Naive thymus-derived CD4-positive, alpha-beta T cell (primary cell): ENCODE measurements at places on chromosomes 5 and 9.
A peak's percentile ranks its signal among the peaks of the same experiment; 100 is the strongest.

DNA sequence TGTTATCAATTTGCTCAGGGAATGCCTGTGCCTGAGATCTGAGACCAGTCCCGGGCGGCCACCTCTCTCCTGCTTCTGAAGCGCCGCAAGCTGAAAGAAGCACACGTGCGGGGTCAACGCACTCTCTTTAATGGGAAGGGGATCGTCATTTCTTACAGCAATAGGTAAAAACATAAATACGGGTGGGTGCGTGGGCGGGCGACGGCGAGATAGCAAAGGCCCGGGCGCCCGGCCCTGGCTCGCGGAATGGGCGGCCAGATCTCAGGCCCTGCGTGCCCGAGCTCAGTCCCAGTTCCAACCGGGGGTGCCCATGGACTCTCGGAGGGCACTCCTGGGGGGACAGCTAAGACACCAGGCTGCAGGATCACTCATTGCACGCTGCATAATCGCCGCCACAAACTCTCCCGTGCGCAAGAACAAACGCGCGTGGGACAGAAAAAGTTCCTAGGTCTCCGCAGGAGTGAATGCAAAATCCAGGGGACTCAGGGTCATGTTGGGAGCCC is 3.0 kb downstream of the NKX2-5 start:
- no peak for DNase-seq

DNA sequence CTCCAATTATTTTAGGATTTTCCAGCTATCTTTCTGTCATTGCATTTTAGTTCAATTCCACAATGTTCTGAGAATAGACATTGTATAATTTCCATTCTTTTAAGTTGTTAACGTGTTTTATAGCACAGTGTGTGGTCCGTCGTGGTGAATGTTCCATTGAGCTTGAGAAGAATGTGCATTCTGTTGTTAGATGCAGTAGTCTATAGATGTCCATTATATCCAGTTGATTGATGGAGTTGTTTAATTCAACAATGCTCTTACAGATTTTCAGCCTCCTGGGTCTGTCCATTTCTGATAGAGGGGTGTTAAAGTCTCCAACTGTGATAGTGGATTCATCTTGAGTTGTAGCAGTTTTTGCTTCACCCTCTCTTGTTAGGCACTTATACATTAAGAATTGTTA is 1587.7 kb upstream of the NUDT12 start:
- DNase-seq, result no peak

DNA sequence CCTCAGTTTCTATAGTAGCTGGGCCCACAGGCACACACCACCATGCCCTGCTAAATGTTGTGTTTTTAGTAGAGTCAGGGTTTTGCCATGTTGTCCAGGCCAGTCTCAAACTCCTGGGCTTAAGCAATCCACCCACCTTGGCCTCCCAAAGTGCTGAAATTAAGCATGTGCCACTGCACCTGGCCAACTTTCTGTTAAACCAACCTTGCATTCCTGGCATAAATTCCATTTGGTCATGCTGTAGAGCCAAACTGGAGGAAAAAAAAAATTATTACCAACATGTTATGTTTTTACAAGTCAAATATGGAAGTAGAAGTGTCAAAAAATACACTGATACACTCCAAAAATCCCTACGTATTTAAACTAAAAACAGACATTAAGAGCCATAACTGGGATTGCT is 54.1 kb downstream of the ERMP1 start:
- DNase-seq, result no peak

GRCh38 chr5:24854350-24854749 is 209.6 kb upstream of the CDH10 start:
- no peak for DNase-seq

DNA sequence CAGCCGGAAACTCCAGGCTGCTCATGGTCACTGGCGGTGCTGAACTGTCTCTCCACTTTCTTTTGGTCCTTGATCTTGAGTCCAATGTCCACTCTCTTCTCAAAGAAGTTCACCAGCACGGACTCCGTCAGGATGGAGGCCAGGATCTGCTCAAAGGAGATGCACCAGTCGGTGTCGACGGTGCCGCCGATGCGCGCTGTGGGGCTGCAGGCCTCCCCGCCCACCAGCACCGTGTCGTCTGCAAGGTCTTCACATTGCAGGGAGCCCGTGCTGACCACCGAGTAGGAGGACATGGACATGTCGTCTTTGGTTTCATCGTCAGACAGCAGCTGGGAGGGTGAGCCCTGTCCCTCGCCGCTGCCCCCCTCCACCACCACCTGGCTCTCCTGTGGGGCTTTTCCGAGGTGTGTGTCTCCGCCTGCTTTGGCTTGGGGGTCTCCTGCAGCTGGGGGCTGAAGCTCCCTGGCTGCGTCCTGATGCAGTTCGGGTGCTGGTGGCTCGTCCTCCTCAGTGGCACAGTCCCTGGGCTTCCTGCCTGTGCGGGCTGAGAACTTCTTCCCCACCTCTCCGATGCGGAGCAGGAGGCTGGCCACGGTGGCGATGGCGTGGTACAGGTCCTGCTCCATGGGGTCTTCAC is 5.0 kb upstream of the MRNIP start:
- no peak for DNase-seq

- DNase-seq, result peak; percentile 33
Measured at GRCh38 chr9:130042406-130042884, 544 bp downstream of the FNBP1 start.

- no peak for DNase-seq
Measured at GRCh38 chr9:133002147-133003070, 23.9 kb downstream of the GFI1B start.

DNA sequence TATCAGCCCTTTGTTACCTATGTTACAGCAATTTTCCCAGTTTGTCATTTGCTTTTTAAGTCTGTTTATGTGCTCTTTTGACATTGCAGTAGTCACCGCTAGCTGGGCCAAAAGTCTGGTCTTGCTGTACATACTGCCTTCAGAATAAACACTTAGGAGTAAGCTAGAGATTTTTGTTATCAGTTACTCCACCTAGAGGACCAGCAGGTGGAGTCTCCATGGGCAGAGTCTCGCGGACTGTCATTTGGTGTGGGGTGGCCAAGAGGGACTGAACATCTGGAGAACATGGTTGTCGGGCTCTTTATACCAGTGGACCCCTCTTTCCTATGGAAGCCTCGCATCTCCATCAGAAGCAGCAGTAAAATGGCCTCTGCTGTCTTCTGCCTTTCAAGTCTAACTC is 10.8 kb upstream of the MGAT1 start:
- DNase-seq, result no peak

DNA sequence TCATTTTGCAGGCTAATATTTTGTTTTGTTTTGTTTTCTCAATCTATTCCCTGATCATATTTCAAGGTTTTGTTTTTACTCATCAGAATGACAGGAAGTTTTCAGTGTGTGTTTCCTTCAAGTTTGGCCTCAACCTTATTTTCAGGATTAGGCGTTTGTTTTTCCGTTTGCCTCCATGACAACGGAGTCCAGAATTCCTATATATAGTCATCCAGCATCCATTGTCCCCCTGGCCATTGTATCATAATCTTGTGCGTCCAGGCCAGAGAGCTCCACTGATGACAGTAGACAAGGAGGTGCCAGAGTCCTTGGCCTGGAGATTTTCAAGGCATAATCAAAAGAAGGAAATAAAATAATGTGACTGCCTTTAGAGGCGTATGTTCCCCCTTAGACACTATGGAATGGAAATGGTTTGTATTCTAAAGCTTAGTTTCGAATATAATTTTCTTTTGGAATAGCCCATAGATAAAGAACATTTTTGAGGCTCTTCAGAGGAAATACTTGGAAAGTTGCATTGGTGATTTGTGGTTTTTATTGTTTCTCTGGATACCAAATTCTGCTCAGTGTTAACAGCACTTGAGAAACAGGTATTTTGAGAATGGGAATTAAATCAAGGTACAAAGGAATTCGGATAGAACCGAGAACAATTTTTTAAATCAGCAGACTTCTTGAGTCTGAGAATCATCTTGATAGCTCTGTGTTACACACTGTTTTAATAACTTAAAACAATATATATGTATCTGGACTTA is 99.8 kb downstream of the ZNF462 start:
- no peak for DNase-seq

DNA sequence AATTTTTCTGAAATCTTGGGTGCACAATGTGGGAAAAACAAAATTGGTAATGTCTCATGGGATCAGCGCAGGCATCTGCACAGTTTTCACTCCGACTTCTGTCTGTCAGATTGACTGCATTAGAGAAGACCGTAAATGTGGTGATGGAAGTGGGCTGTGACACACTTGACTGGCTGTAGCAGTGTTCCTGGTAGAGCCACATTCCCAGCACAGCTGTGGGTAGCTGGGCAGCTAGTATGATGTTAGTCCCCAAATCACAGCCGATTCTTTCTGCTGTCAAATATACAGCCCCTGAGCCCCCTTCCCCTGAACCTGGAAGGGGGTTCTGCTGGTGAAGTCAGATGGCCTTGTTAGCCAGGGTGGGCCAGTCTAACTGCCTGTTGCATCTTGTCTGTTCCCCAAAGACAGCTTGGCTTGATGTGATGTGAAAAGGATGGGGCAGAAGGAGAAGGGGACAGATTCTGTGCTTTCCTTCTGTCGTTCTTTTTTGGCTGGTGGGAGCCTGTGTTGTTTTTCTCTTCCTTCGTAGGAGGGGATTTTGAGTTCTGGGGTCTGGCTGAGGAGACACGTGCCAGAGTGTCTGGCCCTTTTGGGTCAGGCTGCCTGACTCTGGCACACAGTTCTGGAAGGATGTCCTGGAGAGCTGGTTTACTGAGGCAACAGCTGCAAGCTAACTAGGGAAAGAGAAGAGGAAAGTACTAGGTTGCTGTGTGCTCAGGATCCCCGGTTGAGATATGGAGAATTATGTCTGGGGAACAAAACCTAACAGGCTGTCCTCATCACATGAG is 66.4 kb upstream of the SPRY4 start:
- no peak for DNase-seq

DNA sequence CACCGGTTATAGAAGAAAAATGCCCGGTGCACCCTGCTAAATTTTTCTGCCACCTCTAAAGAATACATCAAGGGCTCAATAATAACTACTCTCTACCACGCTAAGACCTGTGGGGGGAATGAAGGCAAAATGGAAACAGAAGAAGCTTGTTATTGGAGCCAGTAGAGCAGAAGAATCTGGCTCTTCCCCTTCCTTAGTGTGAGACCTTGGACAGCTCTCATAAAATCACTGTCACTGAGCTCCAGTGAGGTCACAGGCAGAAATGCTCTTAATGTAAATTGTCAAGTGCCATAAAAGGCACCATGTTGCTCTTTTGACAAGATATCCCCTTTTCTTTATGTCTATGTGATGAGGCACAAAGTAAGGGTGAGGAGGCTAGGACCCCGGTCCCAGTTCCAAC is 74.4 kb downstream of the ASTN2 start:
- no peak for DNase-seq

- DNase-seq, result no peak
Measured at GRCh38 chr5:150607105-150607504, 33.4 kb upstream of the SYNPO start.

DNA sequence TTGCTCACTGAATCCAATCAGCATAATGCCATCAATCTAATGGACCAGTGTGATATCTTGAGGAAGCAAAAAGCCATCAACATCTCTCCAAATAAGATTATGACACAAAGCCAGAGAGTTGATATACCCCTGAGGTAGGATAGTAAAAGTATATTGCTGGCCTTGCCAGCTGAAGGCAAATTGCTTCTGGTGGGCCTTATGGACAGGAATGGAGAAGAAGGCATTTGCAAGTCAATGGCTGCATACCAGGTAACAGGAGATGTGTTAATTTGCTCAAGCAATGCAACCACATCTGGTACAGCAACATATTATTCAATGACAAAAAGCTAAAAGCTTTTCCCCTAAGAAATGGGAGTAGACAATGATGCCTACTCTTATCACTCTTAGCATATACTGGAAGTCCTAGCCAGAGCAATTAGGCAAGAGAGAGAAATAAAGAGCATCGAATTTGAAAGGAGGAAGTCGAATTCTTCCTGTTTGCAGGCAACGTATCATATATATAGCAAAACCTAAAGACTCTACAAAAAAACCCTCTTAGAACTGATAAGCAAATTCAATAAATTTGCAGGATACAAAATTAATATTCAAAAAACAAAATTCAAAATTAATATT is 216.1 kb upstream of the RASA1 start:
- DNase-seq, result no peak

DNA sequence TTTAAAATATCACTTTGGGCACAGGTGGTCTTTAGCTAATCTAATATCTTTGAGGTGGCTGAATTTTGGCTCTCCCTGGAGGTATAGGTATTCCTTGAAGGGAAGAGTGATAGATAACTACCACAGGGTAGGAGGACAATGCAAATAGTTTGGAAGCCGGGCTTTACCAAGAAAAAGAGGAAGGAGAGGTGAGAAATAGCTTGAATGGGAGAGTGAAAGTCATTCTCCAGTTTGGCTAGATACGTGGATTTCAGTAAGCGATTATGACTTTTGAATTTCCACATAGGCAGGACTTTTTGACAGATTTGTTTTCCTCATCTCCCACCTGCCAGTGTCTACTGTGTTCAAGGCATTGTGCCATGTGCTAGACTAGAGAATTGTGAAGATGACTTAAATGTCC is 45.5 kb downstream of the RASA1 start:
- DNase-seq, result no peak

GRCh38 chr5:43429706-43430105 is 17.5 kb upstream of the CCL28 start:
- no peak for DNase-seq

DNA sequence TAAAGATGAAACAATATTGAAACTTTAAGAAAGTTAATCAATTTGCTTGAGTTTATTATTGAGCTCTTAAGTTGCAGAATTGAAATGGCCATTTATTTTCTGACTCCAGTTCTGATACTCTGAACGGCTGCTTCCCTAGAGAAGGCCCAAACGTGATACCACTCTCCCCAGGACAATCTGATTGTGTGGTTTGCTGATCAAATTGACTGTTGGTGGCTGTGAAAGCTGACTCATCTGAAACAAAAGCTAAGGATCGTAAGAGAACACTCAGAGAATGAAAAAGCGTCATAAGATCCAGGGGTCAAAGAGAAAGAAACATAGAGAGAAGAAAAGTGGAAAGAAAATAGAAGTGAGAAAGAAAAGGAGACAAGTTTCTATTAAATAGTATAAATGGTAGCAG is 147.2 kb downstream of the IZUMO3 start:
- DNase-seq, result no peak

GRCh38 chr9:71608021-71608420 is 160.3 kb downstream of the CEMIP2 start:
- DNase-seq, result no peak

DNA sequence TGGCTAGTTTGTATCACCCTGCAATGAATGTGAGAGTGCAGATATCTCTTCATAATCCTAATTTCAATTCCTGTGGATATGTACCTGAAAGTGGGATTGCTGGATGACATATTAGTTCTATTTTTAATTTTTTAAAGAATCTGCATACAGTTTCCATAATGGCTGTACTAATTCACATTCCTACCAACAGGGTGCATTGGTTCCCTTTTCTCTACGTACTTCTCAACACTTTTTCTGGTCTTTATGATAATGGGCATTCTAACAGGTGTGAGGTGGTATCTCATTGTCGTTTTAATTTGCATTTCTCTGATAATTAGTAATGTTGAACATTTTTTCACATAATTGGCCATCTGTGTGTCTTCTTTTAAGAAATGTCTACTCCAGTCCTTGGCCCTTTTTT is 927.5 kb downstream of the DTWD2 start:
- no peak for DNase-seq

GRCh38 chr9:129458663-129459546 is 162.0 kb downstream of the C9orf50 start:
- peak; percentile 37 for DNase-seq

- DNase-seq, result no peak
Measured at GRCh38 chr5:113463032-113463431, 25.2 kb downstream of the MCC start.
